ENCODE measurements at places on chromosomes 7 and 10.

DNA sequence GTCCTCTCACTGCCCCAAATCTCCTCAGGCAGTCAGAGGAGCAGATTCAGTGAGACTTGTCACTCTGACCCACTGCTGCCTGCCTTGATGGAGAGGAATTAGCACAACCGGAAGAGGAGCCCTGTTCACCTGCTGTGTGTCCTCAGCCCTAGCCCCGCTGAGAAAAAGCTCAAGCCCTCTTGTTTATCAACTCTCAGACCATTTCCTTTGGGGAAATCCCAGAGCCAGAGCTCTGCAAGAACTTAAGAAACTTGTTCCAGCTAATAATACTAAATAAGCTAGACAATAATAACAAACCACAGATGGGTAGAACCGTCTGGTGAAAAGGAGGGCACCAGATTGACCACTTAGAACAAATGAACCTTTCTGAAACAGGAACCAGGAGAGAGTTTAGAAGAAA is 37.7 kb upstream of the ITGB1 start:
- no peak for DNase-seq

DNA sequence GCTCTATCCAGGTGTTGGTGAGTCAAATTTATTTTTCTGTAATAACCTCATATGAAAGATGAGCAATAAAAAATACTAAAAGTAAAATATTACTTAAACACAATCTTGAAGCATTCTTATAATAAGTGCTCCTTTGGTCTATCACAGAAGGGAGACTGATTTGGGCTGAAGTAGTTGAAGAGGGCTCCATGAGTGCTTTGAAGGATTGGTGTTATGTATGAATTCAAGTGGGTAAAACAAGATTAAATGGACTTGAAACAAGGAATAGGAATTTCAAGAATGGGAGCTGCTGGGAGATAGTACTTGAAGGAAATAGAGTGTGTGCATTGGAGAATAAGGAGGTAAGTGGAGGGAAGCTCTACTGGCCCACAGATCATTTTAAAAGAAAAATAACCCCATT is 7.3 kb upstream of the OR2A2 start:
- no peak for DNase-seq

GRCh38 chr7:141844256-141844655 is 3.0 kb upstream of the PRSS37 start:
- DNase-seq, result peak; percentile 61

- peak; percentile 26 for DNase-seq
Observed at GRCh38 chr7:100016215-100016901, 962 bp downstream of the ZKSCAN1 start.

- DNase-seq, result peak; percentile 30
Observed at GRCh38 chr7:41054960-41055661, 647.8 kb downstream of the INHBA start.

DNA sequence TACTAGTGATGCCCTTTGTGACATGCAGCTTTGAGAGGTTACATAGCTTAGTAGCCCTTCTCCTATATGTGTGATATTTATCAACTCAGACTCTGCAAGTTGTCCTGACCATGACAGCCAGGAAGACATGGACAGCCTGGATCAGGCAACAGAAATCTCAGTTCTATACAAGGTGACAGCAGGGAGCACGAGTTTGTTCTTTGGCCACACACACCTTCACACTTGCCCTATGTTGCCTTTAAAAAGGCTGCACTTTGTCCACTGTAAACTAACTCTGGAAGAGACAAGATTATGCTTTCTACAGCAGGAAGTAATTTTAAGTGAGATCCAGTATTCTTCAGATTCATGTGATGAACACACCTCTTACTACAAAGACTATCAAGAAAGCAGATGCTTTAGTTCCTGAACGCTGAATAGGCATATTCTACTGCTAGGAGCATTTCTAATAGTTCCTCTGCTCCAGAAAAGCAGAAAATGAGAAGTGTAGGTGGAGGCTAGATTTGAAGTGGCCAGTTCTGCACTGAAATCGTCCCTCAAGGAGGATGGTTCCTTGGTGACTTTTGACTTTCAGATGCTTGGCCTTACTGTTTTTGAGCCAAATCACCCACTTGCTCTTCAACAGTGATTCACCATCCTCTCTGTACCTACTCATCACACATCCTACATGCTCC is 239.2 kb downstream of the COBL start:
- no peak for DNase-seq

- no peak for DNase-seq
Observed at GRCh38 chr7:25994433-25994994, 157.5 kb upstream of the NFE2L3 start.

- DNase-seq, result no peak
Observed at GRCh38 chr10:61487506-61487905, 34.3 kb upstream of the TMEM26 start.

GRCh38 chr7:44375236-44375699 is 49.9 kb upstream of the CAMK2B start:
- no peak for DNase-seq
